ENCODE measurements at places on chromosomes 5 and 9.

DNA sequence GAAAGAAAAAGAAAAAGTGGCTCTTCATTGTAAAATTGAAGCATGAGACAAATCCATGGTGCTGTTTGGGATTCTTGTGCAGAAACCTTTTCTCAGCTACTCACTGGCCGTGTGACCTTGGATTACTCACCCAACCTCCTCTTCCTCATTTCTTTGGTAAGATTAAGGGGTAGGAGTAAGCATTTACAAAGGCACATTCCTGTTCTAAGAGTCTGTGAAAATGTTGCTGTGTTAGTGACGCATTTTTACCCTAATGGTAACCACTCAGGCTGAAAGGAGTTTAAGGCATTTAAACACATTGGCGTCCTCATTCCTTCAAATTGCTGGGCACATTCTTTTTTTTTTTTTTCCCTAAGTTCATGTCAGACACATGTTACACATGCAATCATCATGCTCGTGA lies 4.3 kb downstream of the RAI14 start:
- DNase-seq, result peak; percentile 76

- no peak for DNase-seq
Measured at GRCh38 chr9:91391818-91392217, 30.1 kb upstream of the AUH start.

DNA sequence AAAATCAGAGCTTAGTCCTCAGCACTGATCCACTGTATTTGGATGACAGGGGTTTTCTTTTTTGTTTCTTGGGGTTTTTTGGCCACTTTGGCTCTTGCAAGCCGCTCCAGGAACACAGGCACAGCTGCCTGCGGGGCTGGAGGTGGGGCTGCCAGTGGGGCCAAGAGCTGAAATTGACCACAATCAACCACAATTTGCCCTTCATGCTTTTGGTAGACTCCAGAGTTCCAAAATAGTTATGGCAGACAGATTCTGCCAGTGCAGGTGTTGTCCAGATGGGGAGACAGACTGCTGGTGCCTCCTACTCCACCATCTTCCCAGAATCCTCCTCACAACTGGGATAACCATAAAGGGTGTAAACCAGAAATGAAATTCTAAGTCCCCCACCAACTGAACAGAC lies 36.5 kb downstream of the PLEKHG4B start:
- peak; percentile 6 for DNase-seq

GRCh38 chr5:30808996-30809395 lies 384.5 kb upstream of the CDH6 start:
- DNase-seq, result no peak

GRCh38 chr5:126490167-126490940 lies 67.1 kb downstream of the GRAMD2B start:
- DNase-seq, result peak; percentile 73

DNA sequence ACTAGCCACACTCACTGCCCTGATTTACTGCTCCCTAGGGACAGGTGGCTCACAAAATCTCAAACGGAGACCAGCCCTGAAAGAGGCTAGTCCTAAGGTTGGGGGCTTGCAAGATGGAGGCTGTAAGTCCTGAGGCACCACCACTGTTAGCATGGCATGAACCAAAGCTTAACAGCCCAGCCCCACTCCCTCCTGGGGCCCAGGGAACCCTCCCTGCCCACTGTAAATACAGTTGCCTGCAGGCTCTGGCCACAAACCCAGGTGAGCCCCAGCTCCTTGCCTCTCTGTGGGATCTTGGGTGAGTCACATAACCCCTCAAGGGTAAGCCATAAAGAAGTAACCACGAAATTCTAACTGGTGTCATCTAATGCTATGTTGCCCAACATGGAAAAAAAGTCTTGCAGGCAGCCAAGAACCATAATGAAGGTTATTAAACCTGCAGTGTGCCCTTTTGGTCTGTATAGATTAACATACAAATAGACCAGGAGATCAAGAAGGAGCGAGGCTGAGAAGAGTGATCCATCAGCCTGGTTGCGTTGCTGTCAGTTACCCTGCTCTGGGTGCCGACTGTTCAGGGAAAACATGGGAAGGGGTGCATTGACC lies 1.7 kb upstream of the POMT1 start:
- DNase-seq, result peak; percentile 24

DNA sequence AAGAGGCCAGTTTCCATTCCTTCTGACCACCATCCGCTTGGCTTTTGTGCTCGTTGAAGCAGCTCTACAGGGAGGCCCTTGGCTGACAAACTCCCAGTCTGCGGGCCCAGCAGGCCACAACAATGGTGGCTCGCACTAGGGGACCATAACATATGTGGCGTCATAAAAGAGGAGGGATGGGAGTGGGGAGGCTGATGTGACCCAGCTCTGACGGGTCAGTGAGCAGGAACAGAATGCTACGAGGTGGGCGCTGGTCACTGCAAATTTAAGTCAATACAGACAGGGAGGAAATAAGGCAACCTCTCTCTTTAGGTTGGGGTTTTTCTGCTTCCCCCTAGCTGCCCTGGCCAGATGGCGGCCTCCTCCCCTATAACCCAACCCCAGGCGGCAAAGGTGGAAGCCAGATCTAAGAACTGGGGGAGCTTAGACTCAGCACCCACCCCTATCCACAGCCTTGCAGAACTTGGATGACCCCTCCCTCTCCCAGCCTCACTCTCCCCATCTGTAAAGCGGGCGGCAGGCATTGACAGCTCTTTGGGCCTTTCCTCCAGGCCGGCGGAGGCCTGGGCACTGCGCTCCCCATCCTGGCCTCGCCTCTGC lies 778 bp downstream of the FRRS1L start:
- no peak for DNase-seq

GRCh38 chr5:150457562-150458240 lies 8.2 kb upstream of the RPS14 start:
- DNase-seq, result no peak

- DNase-seq, result no peak
Measured at GRCh38 chr9:14565352-14566016, 127.7 kb downstream of the ZDHHC21 start.

DNA sequence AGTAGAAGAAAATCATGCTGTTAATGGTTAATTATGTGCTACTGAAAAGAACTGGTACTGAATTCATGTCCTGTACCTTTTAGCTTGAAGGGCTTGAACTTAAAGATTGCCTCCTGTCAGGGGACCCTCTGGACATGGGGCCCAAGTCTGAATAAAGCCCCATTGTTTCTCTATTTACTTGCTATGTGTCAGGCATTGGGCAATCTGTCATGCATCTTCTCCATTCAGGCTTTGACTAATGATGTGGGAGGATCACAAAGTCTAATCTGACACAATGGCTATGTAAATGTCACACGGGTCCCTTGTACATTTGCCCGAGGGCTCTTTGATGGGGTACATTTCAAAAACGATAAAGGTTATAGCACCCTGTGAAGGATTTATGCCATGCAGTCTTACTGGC lies 64.0 kb upstream of the TUSC1 start:
- no peak for DNase-seq

DNA sequence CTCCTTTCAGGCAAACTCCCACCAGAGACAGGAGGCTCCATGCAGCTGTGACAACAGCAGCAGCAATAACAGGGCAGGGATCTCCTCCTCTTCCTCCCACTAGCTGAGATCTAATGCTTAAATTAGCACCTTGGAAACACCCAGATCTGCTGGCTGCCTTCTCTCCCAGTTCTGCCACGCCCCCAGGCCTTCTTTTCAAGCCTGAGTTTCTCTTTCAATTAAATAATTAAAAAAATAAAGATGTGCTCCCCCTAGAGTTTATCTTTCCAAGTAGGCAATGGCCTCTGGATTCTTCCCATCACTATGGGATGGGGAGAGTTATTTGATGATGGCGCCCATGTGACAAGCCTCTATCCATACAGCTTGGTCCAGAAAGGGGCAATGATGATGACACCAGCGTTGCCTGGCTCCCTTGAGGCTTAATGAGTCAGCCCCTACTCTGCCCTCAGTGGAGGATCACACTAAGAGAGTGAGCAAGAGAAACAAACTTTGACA lies 3.8 kb downstream of the FAM219A start:
- peak; percentile 53 for DNase-seq

GRCh38 chr5:109191153-109191558 lies 218.6 kb downstream of the PJA2 start:
- DNase-seq, result peak; percentile 40

DNA sequence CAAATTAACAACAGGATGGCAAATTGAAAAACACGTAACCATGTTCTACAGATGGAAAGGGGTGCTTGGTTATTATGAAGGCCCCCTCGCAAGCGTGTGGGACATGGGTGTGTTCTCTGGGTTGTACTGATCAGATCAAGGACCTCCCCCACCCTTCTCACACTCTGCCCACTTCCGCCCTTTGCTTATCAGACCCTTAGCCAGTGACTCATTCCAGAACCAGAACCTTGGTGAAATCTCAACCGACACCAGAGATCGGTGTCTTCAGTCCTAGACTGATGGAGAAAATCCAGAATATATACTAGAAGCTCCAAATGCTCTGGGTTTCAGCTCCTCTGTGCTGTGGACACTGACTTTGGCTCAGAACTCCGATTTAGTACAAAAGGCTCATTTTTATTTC lies 64.9 kb downstream of the PTTG1 start:
- no peak for DNase-seq

DNA sequence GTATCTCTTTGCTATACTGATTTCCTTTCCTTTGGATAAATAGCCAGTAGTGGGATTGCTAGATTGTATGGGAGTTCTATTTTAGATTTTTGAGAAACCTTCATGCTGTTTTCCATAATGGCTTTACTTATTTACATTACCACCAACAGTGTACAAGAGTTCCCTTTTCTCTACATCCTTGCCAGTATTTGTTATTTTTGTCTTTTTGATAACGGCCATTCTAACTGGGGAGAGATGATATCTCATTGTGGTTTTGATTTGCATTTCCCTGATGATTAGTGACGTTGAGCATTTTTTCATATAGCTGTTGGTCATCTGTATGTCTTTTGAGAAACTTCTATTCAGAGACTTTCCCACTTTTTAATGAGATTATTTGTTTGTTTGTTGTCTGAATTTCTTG lies 25.8 kb downstream of the NADK2 start:
- no peak for DNase-seq

GRCh38 chr5:165569551-165569950 lies 2064.1 kb downstream of the MAT2B start:
- no peak for DNase-seq

DNA sequence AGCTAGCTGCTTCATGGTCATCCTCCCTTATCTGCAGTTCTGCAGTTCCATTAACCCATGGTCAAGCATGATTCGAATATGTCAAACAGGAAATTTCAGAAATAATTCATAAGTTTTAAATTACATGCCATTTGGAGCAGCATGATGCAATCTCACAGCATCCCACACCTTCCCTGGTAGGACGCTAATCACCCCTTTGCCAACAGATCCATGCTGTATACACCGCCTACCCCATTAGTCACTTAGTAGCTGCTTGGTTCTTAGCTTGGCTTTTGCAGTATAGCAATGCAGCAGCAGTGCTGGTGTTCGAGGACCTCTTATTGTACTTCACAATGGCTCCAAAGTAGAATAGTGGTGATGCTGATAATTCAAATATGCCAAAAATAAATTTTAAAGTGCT lies 739.7 kb upstream of the CDH9 start:
- no peak for DNase-seq

GRCh38 chr5:105816961-105817360 lies 1853.8 kb downstream of the EFNA5 start:
- DNase-seq, result no peak

GRCh38 chr5:32445287-32445758 lies 783 bp upstream of the ZFR start:
- no peak for DNase-seq

DNA sequence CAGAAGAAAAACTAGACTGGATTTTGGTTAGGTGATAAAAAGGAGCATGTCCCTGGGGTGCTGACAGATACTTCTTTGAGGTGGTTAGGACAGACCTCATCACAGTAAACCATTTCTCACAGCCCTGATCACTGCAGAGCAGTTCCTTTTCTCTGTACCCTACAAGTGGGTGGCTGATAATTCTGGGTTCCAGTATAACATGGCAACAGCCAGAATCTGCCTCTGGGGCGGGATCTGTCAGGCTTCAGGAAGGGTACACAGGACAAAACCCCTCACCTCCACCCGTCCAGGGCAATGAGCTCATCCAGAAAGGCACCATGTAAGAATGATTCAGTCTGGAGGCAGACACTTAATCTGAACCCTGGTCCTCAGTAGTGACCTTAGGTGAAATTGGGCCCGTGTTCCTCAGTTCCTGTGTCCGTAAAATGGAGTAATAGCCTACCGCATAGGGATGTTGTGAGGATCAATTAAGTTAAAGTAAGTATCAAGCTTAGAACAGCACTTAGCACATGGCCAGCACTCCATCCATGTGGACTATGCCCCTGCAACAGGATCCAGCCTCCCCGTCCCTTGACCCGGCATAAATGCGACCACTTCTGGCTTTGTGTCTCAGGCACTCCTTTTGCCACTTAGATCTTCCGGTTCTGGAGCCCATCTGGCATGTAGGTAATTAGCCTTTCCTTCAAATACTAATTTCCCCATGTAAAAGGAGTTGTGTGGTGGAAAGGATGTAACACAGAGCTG lies 129.2 kb downstream of the LHFPL2 start:
- no peak for DNase-seq

DNA sequence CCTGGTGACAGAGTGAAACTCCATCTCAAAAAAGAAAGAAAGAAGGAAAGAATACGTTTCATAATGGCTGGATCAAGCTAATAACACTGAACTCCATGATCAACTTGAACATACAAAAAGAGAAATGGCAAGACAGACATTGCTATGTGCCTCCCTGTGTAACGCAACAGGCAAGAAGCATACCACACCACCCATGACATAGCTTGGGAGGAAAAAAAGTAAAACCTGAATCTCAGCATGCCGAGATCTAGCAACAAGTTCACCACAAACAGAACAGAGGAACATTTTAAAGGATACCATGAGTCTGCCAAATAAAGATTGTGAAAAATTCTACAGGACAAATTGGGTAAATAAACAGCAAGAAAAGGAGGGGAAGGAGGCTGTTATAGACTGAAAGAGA lies 26.7 kb downstream of the HOMER1 start:
- no peak for DNase-seq

DNA sequence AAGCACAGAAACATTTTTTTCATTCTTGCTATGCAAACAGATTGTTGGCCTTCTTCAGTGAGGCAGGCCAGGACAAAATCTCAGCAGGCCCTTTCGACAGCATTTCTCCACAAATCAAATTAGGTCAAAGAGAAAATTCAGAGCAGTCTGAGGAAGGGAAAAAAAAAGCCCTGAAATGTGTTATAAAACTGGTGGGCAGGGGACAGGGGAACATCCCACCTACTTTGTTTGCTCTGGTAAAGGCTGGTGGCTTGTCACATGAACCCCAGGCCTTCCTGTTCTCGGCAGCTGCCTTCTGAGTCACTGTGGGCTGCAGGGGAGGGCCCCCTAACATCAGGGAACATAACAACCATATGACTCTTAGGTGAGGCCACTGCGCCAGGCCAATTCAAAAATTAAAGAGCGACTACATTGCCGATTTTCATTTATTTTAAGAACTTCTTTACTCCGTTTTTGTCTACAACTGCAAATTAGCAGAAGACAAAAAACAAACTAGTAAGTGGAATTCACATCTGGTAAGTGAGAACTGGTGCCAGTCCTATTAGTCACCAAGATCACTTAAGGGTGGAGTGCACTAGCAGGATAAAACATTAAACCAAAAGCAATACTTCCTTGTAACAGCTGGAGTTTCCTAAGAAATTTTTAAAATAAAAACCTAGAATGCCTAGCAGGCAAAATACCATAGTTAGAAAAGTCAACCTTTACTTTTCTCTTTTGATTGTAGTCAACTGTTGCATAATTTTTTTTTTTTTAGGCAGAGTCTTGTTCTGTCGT lies 46.2 kb upstream of the DENND4C start:
- peak; percentile 86 for DNase-seq
